NCI-H510A treated with DMSO at 0.1 percent for 48 hours (cell line): ENCODE measurements at places on chromosomes 2 and 18.
A peak's percentile ranks its signal among the peaks of the same experiment; 100 is the strongest.

GRCh38 chr2:96097951-96098823, 18.2 kb downstream of the ADRA2B start:
- no peak for DNase-seq

GRCh38 chr2:30450025-30450424, 3.0 kb downstream of the LCLAT1 start:
- DNase-seq: no peak

GRCh38 chr2:206790311-206790935, 25.0 kb downstream of the FASTKD2 start:
- DNase-seq: no peak

- peak; percentile 69 for DNase-seq
Observed at GRCh38 chr2:165573534-165574461, 104.3 kb downstream of the CSRNP3 start.

GRCh38 chr18:71028285-71028762, 739.5 kb downstream of the SOCS6 start:
- DNase-seq: no peak

DNA sequence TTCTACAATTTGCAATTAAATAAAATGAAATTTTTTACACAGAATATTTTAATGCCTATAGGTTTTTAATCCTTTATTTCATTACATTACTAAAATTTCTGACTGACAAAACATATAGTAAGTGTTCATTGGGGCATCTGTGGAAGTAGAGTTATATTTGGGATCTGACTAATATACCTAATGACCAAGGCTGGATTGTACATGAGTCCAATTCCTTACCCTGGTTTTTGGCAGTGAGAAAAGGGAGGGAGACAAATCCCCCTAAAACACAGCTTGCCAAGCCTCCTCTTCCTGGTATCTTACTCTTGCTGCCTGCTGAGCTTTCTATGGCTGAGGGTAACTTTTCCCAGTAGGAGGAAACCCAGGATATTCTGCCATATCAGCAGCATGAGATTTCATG, 149.4 kb upstream of the CDH20 start:
- no peak for DNase-seq

DNA sequence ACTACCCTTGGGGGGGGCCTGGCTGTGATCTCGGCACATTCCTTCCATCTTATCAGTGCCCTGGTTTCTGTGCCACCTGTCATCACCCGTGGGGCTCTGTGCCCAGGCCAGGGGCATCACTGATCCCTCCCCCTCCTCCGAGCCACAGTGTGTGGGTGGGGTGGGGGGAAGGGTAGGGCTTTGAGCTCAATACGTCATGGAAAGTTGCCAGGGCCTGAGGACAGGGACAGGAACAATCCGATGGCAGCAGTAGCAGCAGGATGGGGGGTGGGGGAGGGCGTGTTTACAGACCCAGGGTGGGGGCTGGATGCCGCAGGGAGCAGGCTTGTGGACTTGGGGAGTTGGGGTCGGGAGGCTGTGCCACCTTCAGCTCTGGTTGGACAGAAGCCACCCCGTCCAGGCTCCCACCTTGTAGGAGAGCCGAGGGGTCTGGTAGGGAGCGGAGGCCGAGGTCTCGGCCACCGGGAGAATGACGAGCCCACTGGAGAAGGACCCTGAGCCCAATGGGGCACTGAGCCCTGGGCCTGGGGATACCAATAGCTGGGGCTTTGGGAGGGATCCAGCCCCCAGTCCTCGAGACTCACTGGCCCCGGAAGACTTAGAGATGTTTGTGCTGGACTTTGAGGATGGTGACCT, 3.5 kb downstream of the SLC4A3 start:
- no peak for DNase-seq

GRCh38 chr2:16185801-16186272, 245.5 kb downstream of the MYCN start:
- no peak for DNase-seq

DNA sequence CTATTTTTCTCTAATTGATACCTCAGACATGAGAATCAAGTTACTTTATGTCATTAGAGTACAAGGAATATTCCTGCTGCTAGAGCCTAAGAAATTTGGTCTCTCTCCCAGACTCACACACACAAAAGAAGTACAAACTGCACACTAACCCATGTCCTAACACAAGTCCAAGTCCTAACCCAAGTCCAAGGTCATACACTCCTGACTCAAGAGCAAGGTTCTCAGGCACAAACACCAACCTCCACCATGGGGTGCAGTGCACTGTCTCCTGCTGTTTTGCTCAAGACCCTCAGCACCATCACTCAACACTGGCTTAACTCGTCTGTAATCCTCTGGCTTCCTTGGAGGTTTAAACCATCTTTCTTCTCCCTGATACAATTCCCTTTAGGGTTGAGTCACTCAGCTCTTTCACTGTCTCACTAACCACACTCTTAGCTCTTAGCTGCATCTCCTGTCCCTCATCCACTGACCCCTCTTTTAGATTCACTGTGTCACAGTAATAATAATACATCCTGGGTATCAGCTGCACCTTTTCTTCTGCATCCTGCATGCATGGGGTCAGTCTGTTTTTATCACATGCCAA, 129.8 kb downstream of the BCL2L11 start:
- DNase-seq: no peak

DNA sequence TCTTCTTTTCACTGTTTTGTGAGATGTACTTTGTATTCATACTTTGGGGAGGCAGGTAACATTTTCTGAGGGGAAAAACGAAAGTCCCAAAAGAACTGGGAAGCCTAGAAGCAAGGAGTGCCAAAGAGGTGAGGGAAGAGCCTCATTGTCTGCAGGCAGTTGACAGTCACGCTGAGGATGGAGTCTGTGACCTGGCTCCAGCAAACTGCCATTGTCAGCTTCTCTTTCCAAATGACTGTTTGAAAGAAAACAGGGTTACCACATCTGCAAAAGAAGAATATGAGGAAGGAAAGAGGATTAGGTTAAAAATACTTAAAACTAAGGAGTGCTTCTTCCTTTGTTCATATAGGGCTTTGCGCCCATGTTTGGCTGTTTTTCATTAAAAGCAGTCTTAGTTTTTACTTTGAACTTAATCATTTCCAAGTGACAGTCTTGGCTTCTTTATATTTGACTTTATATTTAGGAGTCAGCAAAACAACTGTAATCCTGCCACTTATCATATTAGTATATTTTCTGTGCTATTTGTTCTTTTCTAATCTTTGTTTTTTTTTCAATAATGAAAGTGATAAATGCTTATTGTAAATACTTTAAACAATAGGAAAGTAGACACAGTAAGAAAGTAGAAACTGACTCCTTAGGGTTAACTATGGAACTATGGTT, 35.0 kb downstream of the CERS6 start:
- DNase-seq: no peak

GRCh38 chr2:176491172-176491904, 222.1 kb downstream of the MTX2 start:
- no peak for DNase-seq

DNA sequence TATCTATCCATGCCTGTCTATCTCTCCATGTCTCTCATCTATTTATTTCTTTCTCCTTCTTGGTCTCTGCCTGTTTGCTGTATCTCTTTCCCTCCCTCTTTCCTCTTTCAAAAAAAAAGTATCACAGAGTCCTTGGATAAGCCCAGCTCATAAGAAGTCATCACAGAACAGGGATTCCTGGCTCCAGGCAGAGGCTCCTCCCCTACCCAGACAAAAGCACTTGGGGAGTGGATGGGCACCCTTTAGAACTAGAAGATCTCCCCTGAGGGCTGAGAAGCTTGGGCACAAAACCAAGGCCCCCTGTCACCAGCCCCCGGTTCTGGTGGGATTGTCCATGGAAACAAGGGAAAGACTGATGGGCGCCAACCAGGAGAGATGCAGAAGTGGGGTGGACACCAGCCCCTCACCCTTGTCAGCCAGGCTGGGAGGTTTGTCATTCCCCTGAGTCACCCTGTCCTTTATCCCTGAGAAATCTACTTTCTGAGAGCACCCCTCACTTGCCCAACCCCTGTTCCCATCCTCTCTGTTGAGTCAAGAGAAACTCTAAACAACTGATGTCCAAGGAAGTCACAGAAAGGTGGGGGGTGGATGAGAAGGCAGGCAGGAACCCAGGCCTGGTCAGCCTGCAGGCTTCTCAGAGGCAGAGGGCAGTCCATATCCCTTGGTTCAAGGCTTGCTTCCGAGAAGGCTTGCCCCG, 127.1 kb downstream of the TNS1 start:
- no peak for DNase-seq

DNA sequence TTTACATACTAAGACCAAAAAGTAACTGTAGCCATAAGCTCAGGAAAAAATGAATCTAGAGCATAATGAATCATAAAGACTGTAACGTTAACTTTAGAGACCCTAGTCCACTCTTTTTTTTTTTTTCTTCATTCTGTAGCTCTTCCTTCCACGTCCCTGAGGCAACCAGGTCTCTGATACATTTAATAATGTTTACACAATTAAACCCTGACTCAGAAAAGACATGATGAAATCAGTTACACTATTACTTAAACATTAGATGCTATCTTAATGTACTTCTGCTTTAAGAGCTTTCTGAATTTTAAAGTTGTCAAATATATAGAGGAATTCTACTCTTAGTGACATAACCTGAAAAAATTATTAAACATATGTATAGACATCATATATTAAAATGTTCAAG, 1121.5 kb upstream of the DDX18 start:
- no peak for DNase-seq

DNA sequence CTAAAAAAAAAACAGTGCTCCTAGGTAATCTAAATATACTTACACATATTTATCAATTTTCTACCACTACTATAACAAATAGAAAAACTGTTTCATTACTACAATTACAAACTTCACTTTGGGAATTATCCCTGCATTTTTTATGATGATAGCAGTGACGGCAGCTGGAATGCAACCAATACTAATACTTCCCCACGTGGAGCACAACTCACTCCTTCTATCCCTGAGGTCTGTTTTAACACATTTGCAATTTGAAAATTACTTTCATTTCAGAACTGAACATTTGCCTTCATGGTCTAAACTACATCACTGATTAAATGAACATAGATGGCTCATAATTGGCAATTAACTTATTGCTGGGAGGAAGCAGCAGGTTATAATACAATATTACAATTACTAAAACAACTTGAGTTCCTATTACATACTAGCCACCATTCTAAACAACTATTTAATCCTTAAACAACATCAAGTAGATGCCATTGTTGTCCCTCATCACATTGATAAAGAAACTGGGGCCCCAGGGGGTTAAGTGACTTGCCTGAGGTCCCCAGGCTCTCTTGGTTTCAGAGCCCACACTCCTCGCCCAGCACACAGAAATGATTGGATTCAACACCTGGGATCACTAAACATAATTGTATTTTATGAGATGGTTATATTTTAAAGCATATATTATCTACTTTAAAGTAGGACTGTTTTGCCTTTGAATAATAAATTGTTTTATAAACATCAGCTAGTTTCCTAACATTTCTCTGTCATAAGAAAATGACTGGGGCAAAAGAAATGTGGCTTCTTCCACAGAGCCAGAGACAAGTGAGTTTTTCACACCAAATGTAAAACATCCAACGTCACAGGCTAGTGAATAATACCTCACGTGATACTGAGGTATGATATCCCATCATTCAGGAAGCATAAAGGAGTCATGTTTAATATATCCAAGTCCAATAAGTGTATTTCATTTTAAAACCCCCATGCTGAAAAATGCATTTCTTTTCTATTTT, 6.2 kb downstream of the COLEC12 start:
- DNase-seq: no peak

- peak; percentile 98 for DNase-seq
Observed at GRCh38 chr18:36075862-36076587, 8.7 kb upstream of the RPRD1A start.

GRCh38 chr18:12882453-12883371, 1.3 kb downstream of the PTPN2 start:
- no peak for DNase-seq

DNA sequence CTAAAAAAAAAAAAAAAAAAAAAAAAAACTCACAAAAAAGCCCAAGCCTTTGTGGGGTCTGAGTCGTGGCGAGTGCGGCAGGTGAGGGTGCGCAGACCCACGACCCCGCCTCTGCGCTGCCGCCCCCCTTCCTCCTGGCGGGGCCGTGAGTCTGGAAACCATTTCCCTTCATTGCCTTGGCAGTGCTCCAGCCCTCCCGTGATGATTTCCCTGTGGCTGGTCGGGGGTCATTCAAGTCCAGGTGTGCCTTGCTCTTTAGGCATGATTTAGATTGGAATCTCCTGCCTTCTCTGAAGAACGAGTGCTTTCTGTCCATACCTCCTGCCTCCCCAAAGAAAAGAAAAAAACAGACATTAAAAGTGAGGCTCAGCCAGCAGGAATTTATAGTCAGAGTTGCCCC, 161.8 kb downstream of the FAM210A start:
- no peak for DNase-seq

DNA sequence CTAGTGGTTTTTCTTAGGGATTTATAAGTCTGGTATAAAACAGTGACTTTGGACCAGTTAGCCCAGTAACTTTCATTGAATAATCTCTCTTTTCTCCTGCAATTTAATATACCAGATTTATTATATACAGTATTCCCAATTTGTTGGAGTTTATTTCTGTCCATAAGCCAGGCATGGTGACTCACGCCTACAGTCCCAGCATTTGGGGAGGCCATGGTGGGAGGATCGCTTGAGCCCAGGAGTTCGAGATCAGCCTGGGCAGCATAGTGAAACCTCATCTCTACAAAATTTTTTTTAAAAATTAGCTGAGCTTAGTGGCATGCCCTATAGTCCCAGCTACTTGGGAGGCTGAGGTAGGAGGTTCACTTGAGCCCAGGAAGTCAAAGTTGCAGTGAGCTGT, 26.7 kb downstream of the CNNM4 start:
- no peak for DNase-seq

GRCh38 chr18:8990276-8991031, 112.0 kb upstream of the NDUFV2 start:
- no peak for DNase-seq

- DNase-seq: no peak
Observed at GRCh38 chr2:233846387-233847247, 7.7 kb downstream of the HJURP start.

GRCh38 chr18:80231151-80231550, 16.2 kb downstream of the PARD6G start:
- no peak for DNase-seq

DNA sequence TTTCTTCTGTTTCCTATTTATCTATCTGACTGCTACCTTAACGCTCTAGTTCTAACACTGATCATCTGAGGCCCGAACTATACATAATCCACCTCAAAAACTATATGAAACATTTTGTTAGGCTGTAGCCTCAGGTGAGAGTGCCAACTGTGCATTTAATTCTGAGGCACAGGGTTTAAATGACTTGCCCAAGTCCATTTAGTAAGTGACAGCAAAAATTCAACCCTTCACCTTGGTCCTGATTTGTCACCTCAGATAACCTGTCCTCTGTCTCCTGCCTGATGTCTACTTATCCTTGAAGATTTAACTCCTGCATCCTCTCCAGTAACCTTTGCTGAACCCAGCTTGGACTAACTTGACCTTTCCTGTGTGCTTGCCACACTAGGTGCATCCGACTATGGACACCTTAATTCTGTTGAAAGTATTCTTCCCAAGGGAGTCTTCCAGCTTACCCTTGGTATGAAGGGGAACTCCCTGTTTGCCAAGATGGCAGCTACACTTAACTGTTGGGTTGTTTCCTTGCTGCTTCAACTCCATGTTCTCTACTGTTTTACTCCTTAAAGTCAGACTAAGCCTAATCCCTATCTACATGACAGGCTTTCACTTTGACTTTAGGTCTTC, 23.5 kb downstream of the CD302 start:
- DNase-seq: no peak
